ENCODE measurements at places on chromosomes 4 and X.

- no peak for DNase-seq
Observed at GRCh38 chr4:26424838-26425237, 65.4 kb downstream of the CCKAR start.

DNA sequence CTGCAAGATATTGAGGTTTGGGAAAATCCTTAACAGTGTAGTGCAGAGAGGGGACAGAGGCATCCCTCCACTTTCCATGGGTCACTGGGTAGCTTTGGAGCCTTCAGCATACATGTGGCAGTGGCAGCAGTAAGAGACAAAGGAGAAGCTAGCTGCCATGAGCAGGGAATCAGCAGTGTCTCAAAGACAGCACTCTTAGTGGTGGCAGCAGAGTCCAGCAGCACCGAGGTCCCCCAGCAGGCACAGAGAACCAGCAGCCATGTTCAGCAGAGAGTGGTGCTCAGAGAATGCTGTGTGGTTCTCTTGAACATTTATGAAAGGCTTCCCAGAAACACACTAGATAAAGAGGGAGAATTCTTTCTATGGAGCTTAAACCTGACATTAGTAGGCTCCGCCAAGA is 308.5 kb downstream of the CENPC start:
- no peak for DNase-seq

GRCh38 chrX:57177070-57177469 is 39.9 kb upstream of the SPIN2A start:
- no peak for DNase-seq

DNA sequence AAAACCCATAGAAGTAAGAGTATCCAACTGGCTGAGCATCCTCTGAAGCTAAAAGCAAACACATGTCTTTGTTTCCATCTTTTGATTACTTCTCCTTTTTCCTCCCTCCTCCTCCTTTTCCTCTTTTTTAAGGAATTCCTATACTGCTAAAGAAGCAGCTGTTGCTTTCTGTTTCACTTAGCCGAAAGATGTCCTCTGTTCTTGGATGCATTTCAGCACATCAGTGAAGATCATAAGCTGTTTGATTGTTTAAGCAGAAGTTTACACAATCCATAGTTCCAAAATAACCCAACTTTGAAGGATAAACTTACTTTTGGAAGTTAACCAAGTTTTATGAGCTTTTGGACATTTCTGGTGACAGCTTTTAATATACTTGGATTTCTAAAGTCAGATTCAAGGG is 55.1 kb upstream of the TNIP3 start:
- DNase-seq: no peak

GRCh38 chrX:12021698-12022097 is 116.6 kb upstream of the FRMPD4 start:
- DNase-seq: no peak

Measured in NCI-H2107 (cell line).